ENCODE measurements at places on chromosomes 12 and 14. TPM values are rescaled to one million over a fixed set of nuclear protein-coding genes. Genes with fewer than 3 reads are reported as not detected.

DNA sequence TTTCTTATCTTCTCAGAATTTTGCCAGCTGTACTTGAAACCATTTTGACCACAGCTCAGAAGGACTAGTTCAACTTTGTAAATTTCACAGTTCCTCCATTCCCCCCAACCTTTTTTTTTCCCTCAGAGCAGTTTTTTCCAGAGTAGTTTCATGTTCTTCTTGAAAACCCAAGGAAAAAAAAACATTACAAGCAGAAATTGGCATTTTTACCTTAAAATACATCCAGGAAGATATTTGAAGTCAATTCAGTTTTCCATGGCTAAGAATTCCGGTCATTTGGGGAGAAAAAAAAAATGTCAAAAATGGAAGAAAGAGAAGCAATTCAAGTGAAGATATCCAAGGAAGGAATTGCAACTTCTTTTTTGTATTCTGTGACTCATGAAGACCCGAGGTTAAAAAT lies 39.5 kb downstream of the SYNE2 start:
- DNase-seq = no peak

- DNase-seq = no peak
Observed at GRCh38 chr14:22887990-22888378, 5.0 kb downstream of the REM2 start.

DNA sequence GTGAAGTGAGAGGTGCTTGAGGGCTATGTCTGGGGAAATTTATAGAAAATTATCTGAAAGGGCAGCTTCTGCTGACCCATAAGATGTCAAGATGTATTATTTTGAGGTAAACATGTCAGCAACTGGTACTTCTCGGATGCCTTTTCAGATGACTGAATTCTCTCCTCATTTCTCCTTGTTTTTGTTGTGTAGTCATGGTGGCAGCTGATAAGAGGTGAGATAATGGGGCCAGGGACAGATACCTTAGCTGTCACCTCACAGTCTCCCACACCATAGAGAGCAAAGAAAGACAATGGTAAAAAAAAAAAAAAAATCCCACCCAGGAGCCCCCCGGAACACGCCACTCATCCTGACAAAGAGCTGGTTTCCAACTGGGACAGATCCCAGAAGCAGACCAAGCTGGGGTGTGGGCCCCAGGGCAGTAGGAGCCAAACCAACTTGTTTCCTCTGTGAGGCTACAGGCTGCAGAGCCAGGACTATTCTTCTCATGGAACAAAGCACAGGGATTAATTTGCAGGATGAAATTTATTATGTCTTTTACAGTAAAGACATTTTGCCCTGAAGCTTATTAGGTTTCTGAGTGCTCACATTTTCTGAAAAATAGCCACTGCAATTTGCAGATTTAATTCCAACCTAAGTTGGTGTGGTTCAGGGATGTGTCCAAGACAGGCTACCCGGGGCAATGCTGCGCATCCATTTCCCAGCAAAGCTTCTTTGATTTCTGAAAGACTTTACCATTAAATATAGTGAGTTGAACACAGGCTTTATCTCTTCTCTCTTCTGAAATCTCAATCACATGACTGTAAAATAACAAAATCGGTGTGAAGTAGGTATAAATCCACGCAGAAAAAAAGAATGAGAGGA lies 52.2 kb downstream of the NDUFA12 start:
- no peak for DNase-seq

DNA sequence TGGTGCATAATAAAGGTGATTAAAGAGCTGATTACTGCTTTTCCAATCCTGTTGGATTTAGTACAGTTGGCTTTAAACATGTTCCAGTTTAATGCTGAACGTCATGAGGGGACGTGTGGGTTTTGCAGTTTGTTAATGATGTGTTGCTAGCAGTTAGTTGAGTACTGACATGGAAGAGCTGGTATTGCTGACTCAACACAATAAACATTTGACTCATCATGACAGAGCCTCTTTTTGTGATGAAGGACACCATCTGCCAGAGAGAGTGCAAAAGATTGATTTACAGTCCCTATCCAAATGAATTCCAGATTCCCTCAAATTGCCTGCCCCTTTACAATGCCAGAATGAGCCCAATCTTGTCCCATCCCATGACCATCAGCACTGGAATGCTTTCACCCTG lies 346.2 kb upstream of the PRICKLE1 start:
- DNase-seq = peak; percentile 10

The TMCC3 gene
- 0.43 TPM for total RNA-seq

- no peak for DNase-seq
Observed at GRCh38 chr12:107368586-107368985, 275.2 kb upstream of the CRY1 start.

The TMEM19 gene
- total RNA-seq = 47.1 TPM

DNA sequence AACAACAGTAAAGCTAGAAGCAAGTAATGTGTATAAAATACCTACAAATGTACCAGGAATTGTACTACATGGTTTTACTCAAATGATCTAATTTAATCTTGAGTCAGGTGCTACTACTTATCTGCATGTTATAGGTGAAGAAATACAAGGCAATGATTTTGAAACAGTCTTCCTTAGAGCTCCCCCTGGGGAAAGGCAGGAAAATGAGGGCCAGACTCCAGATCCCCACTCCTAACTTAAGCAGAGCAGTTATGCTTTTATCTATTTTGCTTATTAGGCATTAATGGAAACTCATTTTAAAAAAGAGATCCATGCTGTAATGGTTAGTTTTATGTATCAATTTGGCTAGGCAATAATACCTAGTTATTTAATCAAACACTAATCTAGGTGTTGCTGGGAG lies 109.3 kb upstream of the CPSF6 start:
- DNase-seq = no peak

DNA sequence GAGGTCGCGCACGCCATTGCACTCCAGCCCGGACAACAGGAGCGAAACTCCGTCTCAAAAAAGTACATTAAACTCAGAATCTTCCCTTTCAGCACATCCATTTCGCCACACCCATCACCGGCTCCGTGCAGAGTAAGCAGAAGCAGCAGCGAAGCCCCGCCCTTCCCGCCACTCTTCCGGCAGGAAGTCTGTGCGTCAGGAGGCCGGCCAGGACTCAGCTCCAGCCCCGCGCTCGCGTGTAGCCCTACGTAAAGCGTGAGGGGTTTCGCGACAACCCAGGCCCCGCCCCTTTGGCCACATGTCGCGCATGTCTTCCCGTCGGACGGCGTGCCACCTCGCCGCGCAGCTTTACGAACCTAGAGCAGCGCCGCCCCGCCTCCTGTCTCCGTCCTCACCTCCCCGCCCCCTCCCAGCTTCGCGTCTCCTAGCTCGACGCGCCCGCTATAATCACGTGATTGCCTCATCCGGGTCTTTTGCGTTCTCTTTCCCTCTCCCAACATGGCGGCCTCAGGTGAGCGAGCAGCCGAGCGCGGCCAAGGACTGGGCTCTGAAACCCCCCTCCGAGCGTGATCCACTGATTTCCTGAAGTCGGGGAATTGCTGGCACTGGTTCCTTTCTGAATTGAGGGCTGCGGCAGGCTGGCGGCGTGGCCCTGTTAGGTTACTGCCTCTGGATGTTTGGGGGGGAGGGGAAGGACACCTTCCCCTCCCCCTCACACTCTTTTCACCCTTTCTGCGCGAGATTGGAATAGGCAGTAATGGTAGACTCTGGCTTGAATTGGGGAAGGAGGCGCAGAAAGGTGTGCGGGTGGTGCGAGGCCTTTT lies at the start of gene EIF4B:
Gene EIF4B (plus strand): TSS at position 471 of the 824 bp plus-strand sequence. CDS start 28 bp downstream, at position 499.
- peak; percentile 100 for DNase-seq

DNA sequence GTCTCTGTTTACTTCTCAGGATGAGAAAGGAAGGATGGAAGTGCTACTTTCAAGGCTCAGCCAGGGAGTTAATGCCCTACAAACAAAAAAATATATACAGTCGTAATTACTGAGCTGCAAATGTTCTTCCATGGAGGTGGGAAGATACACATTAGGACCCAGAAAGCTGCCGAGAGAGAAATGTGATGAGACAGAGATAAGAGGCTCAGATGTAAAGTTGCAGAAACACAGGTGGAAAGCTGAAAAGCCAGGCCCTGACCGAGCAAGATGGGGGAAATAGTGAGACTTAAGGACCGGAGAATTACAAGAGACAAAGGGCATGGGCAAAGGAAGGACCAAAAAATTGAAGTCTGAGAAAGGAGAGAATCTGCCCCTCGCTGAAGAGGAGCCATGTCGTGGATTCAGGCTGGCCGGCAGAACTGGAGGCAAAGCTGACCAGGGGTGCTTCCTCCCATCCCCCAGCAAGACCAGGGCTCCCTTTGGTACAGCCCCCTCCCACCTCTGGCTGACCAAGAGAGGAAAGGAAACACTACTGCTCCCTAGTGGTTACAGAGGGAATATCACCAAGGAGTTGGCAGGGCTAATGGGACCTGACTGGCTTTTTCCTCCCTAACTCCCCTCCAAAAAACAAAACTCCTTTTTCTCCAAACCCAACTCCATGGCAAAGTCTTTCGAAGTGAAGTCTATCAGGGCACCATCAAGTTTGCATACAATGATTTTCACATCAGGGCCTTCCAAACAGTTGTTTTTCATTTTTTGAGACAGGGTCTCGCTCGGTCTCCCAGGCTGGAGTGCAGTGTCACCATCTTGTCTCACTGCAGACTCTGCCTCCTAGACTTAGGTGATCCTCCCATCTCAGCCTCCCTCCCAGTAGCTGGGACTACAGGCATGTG lies 12.1 kb downstream of the ZFHX2 start:
- peak; percentile 37 for DNase-seq

GRCh38 chr12:124389138-124389724 lies 94.3 kb downstream of the RFLNA start:
- peak; percentile 84 for DNase-seq

The OR10G3 gene
- not detected for total RNA-seq

The PLEKHH1 gene
- total RNA-seq = 0.94 TPM

The NXPH4 gene
- total RNA-seq = 5.6 TPM

GRCh38 chr12:106062693-106063092 lies 76.1 kb downstream of the NUAK1 start:
- DNase-seq = no peak

GRCh38 chr12:40446385-40446784 lies 221.6 kb downstream of the LRRK2 start:
- peak; percentile 8 for DNase-seq

GRCh38 chr12:101670007-101670671 lies 27.3 kb upstream of the CHPT1 start:
- DNase-seq = peak; percentile 52

GRCh38 chr12:51937926-51938325 lies 13.6 kb upstream of the ACVR1B start:
- DNase-seq = no peak

GRCh38 chr14:54207476-54208462 lies 189.0 kb upstream of the CDKN3 start:
- no peak for DNase-seq

The SRRM4 gene
- 0.04 TPM for total RNA-seq

The RHOJ gene
- total RNA-seq = 1.3 TPM

DNA sequence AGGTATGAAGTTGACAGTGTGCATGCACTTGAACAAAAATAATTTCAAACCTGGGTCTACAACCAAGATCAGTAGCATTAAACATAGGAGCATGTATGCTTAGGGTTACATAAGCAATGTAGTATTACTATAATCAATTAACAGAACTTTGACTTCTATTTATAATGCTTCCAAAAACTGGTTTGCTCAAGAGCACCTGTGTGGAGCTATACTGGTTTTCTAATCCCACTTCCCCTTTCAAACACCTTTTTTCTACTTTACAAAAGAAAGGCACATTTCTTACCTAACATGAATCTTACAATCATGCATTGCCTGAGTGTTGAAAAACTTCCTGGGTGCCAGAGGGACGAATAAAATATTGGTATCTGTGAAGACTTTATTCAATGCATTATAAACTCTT lies 72.7 kb downstream of the EFCAB11 start:
- DNase-seq = no peak

- DNase-seq = no peak
Observed at GRCh38 chr12:127287256-127287655, 979.7 kb upstream of the TMEM132C start.

DNA sequence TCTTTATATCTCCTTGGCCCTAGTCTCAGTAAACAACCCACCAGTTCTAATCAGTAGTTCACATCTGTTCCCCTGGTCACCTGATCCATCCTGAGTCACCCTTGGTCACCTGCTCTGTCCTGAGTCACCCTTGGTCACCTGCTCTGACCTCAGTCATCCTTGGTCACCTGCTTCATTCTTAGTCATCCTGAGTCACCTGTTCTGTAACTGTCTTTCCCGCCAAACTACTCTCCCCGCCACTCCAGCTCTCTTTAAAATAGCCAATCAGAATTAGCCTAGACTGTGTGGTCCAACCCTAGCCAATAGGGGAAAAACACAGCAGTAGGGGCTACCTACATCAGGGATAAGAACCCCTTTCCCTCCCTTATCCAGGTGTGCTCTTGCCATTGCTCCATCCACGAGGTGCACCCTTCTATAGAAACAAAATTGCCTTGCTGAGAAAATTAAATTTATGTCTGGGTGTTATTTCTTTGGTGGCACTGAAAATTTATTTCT lies 245.4 kb upstream of the DIO3 start:
- DNase-seq = no peak

DNA sequence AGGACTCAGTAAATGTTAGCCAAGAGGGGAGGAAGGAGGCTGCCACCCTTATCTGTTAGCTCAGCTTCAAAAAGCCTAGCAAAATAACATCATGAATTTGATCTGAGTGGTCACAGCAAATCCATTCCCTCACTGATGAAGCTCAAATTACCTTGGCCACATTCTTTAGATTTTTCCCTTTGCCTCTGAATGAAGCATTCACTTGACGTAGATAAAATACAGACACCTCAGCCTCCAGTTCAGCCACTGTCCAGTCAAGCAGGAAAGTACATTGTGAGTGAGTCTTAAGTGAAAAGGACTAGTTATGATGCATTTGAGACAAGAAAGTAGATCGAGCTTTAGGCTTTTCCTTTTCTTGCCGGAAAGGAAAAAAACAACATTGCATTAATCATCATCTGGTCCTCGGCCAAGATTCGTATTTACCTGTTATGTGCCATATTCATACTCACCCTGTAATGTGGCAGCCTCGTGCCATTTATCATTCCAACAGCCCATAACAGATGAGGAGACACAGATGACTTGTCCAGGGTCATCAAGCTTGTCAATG lies 146.5 kb downstream of the ETV6 start:
- peak; percentile 55 for DNase-seq

DNA sequence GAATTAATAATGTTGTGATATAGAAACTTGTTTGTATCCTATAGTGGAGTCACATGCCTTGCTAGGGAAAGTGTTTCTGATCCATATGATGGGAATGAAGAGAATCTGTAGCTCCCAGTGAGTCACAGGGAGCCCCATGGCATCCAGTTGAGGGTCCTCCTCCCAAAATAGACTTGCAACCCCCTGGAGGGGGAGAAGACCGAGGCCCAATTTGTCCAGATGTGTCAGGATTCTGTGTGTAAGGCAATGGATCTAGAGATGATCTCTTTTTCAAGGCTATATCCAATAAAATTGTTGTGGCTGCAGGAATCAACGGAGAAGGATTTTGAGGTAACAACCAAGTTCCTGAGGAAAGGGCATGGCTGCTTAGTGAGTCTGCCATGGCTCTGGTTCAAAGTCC lies 121.8 kb downstream of the BCL11B start:
- DNase-seq = no peak

The RNFT2 gene
- 4.5 TPM for total RNA-seq

The NCOR2 gene
- 17.9 TPM for total RNA-seq

- DNase-seq = peak; percentile 70
Observed at GRCh38 chr14:71720978-71721624, 211.1 kb upstream of the RGS6 start.

The REC8 gene
- total RNA-seq = 0.14 TPM
